Gastroesophageal sphincter (tissue), 4 donors: ENCODE measurements at places on chromosomes 4 and X. TPM values are rescaled to one million over a fixed set of nuclear protein-coding genes. Genes with fewer than 3 reads are reported as not detected.

GRCh38 chr4:13169731-13170525 lies 314.2 kb downstream of the RAB28 start:
- ATAC-seq, result no peak

- no peak for ATAC-seq
Measured at GRCh38 chr4:102511830-102512605, 10.9 kb downstream of the NFKB1 start.

DNA sequence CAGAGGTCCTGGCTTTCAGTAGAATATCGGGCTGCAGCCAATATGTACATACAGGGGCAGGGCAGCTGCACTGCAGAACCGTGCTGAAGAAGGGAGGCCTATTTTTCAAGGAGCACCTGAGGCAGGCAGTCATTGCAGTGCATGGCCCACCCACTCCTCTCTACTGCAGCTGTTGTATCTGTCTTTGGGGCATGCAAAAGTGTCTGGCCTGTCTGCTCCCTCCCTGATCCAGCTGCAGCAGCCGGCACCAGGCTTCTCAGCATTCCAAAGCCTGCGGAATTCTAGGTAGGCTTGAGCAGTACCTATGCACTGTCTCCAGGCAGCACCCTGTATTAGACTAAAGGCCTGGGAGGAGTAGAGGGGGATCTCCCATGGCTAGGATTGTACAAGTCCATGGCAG lies 415.2 kb upstream of the MAGEB16 start:
- ATAC-seq, result peak; percentile 7

DNA sequence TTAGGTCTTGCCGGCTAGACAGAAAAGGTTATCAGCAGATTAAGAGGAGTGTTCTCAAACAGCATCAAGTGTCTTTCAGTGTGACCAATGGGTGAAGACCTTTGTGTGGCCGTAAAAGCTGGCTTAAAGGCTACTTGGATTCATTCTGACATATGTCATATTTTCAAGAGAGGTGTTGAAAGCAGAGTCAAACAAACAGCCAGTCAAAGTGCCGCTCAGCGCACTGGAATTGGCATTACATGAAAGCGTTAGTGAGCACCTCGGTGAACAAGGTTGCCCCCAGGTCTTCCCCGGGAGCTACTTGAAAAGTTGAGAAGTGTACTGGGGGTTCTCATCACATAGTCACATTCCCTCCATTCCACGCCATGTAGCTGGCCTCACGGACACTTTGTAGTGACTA lies 148.9 kb downstream of the SOX3 start:
- ATAC-seq, result no peak

DNA sequence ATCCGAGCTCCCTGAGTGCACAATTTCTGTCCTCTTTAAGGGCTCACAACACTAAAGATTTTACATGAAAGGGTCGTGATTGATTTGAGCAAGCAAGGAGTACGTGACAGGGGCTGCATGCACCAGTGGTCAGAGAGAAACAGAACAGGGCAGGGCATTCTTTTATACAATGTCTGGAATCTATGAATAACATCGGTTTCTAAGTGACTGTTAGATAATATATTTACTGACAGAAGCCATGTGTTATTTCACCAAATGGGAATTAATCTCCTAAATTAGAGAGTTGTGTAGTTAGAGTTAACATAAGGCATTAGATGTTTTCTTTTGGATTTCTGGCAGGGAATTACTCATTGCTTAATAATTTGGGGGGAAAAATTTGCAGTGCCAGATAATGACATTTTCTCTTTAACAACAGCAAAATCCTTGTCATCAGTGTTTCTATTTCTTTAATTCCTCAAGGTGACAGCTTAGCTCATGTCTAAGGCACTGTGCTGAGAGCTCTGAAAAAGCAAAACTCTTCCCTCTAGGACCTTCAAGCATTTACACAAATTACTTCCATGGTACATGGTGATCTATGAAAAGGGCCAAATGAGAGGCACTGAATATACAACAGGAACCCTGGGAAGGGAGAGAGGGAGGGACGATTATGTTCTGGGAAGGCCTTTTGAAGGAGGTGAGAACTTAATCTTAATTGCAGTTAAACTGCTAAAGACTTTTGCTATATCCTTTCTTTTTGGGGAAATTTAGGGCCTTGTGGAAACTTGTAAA lies 145.0 kb downstream of the RTL3 start:
- ATAC-seq, result peak; percentile 66

DNA sequence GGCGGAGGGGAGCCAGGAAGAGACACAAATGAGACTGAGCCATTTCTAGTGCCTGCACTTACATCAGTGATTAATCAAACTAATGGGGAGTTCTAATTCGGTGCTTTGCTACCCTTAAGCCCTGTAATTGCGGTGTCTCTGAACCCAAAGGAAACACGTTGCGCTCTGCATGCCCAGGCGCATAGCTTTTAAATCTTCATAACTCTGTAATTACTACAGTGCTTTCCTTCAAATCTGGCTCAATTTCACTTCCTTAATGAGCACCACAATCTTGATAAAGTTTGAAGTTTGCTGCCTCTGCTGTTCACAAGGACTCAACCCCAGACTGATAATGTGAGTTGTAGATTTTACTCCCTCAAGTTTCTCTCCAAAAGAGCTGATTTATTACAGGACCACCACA lies 5.7 kb upstream of the NHS start:
- ATAC-seq, result no peak

- no peak for ATAC-seq
Measured at GRCh38 chr4:48033825-48034413, 17.3 kb downstream of the NIPAL1 start.

DNA sequence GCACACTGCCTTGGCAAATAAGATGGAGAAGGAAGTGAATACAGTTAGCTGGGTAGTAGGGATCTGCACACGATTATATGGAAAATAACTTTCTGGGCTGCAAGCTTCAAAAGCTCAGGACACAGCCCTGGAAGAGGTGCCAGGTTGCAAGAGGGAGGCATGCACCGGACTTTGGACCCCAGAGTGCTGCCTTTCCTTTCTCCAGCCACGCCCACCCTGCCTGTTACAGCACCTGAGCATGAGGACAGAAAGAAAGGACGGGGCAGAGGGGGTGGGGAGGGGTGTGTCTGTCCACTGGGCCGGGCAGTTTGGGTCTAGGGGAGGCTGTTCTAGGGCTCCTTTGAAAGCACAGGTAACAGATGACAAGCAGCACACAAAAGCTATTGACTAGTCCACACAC lies 152.8 kb downstream of the ENPP6 start:
- no peak for ATAC-seq

DNA sequence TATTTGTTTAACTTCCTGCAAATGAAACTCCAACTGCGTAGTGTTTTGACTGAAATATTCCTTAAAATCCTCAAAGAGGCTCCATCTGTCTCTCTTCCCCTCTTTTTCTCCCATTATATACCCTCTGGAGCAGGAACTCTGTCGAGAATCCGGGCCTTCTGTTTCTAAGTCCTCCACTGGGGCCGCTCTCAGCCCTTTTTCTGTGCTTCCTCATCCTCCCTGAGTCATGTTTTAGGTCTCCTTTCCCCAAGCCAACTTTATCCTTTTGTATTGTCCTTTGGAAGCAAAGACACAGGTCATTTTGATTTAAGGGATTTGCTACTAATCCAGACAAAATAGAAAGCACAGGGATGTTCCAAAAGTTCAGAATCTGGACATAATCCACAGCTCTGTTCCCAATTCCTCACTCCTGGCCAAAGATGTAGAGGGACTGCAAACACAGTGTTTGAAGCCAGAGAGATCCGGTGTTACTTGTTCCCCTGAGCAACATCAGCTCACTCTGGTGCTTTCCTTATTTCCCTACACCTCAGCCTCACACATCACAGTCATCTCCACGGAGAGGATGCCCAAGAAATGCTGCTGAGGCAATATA lies 131.0 kb upstream of the KLF3 start:
- peak; percentile 26 for ATAC-seq

DNA sequence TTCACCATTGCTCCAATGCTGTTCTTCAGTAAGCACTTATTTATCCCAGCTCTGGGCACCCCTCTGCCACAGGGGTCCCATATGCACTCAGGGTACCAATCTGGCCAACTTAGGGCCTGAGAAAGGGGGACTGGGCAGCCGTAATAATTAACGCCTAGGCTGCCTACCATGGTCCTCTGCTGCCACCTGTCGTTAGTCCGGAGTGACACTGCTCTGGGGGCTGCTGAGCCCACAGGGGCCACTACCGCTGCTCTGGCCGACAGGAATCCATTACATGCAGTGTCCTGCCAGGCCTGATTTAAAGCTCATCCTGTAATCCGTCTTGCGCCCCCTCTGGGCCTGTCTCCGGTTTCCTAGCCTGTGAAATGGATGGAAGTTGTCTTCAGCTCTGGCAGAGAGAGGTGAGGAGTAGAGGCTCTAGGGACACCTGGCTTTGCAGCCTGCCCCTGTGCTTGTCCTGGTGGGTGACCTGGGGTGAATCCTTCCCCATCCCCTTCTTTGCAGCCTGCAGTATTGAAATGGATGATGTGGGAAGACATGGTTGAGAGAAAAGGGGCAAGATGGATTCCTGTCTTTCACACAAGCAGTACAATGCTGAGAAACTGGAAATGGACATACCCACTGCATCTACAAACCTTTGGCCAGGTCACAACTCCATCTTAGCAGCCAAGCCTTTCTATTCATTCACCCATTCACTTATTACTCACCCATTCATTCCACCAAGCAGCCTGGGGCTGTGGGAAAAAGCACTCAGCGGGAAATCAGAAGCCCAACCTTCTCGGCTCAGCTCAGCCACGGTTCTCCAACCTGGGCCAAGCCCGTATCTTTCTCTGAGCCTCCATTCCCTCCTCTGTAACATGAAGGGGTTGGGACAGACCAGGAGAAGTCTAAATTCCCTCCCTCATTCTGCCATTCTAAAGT lies 116.3 kb upstream of the NALF2 start:
- no peak for ATAC-seq

- ATAC-seq, result peak; percentile 18
Measured at GRCh38 chrX:40933132-40933705, 152.0 kb upstream of the USP9X start.

DNA sequence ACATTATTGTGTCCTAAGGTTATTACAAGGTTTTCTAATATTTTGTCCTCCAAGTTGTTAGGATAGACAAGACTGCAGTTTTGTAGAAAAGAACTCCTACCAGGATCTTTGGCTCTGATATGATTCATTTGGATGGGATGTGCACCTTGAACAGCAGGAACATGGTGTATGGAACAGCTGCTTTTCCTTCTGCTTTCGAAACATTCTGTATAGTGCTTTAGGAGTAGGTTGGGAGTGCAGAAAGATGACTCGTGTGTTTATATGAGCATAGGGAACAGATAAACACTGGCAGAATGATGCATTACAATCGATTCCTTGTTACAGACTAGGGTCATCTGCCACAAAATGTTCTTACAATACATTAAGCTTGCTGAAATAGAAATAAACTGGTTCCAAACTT lies 790.1 kb downstream of the DMD start:
- ATAC-seq, result no peak

GRCh38 chrX:23012162-23012561 lies 12.4 kb downstream of the DDX53 start:
- no peak for ATAC-seq

GRCh38 chrX:56796641-56797395 lies 67.8 kb downstream of the NBDY start:
- no peak for ATAC-seq

GRCh38 chrX:34598362-34598761 lies 58.7 kb downstream of the TMEM47 start:
- no peak for ATAC-seq

CXorf65 gene
- total RNA-seq, result not detected

DNA sequence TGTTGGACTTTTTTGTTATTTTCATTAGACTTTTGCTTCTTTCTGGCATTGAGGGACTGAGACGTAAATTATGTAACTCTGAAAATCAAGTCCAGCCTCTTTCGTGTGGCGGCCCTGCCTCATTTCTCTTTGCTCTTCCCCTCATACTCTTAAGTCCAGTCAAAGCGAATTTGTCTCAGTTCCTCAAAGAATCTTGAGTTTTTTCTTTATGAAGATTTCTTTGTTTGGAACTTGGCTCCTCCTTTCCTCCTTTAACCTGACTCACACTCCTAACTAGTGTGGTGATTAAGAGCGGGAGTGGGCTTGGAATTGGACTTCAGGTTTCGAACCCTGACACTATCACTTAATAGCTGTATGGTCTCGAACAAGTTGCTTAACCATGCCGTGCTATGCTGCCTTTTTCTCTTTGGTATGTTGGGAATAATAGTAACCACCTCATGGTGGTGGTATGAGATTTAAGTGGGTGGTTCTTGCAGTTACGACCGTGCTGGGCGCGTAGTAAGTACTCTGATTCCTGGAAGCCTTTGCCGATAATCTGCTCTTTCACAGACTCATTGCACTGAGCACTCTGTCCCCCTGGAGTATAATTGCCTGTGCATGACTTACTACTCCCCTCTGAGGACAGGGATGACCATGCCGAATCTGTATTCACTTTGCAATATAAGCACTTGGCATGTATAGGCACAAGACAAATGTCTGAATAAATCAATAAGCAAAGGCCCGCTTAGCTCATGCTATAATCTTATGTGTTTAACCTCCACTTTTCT lies 19.1 kb downstream of the FNIP2 start:
- no peak for ATAC-seq

GRCh38 chrX:68685685-68686084 lies 38.2 kb downstream of the STARD8 start:
- ATAC-seq, result peak; percentile 72

- ATAC-seq, result peak; percentile 41
Measured at GRCh38 chr4:36142504-36142903, 101.8 kb downstream of the ARAP2 start.

GRCh38 chr4:104740161-104740560 lies 245.5 kb upstream of the CXXC4 start:
- ATAC-seq, result no peak

GRCh38 chr4:147326591-147326990 lies 154.3 kb upstream of the EDNRA start:
- ATAC-seq, result no peak

DNA sequence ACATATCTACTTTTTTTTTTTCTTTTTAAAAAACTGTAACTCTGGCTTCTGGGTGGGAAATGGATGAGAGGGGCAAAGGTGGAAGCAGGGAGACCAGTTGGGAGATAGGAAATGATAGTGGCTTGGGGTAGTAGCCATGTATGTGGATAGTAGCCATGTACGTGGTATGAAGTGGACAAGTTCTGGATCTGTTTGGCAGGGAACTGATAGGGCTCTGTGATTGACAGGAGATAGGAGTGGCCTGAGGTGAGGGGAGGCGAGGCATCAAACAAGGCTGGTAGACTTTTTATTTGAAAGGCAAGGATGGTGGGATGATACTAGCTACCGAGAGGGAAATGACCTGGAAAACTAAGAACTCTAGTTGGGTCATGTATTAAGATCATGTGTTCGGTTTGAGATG lies 117.8 kb downstream of the AFF1 start:
- ATAC-seq, result no peak

DNA sequence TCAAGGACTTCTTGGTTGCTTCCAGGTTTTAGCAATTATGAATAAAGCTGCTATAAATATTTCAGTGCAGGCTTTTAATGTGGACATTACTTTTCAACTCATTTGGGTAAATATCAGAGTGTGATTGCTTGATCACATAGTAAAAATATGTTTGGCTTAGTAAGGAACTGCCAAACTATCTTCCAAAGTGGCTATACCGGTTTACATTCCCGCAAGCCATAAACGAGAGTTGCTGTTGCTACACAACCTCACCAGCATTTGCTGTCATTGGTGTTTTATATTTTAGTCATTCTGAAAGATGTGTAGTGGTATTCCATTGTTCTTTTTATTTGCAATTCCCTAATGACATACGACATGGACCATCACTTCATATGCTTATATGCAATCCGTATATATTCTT lies 30.9 kb upstream of the SPOCK3 start:
- no peak for ATAC-seq
